ENCODE measurements at places on chromosomes 6 and 20.

GRCh38 chr20:34703424-34704176 lies 544 bp upstream of the TP53INP2 start:
- DNase-seq = peak; percentile 37

GRCh38 chr6:159085396-159085895 lies 40.7 kb upstream of the TAGAP start:
- DNase-seq = no peak

DNA sequence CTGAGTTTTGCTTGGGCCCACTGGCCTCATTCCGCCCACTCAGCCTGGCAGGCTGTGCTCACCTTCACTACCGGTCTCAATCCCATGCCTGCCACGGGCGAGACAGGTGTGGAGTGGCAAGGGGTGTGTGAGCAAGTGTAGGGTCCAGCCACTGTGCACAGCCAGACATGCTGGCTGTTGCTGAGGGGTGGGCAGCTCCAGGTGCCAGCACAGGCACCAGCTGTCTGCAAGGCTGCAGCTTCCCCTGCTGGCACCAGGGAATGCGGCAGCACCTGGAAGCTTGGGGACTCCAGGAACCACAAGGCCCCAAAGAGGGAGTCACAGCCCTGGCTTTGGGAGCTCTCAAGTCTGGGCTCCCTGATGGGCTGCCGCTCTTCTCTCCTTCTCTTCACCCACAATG lies 372.7 kb downstream of the CBLN4 start:
- no peak for DNase-seq

DNA sequence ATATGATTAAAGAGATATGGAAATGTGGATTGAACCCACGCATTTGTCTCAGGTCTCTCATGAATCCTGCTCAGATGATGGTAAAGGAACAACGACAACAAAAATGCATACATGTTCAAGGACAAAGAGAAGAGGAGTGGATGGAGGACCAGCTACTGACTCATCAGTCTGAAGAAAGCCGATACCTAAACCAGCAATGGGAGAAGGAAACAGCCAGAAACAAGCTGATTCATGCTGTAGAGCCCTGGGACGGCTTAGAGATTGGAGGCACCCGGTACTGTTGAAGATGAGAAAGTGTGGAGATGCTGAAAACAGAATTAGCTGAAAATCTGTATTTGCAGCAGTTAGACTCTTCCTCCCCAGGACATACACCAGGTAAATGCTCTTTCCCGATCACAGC lies 14.4 kb upstream of the RIPPLY2 start:
- DNase-seq = peak; percentile 15

GRCh38 chr6:137518386-137518983 lies 24.3 kb upstream of the OLIG3 start:
- no peak for DNase-seq

DNA sequence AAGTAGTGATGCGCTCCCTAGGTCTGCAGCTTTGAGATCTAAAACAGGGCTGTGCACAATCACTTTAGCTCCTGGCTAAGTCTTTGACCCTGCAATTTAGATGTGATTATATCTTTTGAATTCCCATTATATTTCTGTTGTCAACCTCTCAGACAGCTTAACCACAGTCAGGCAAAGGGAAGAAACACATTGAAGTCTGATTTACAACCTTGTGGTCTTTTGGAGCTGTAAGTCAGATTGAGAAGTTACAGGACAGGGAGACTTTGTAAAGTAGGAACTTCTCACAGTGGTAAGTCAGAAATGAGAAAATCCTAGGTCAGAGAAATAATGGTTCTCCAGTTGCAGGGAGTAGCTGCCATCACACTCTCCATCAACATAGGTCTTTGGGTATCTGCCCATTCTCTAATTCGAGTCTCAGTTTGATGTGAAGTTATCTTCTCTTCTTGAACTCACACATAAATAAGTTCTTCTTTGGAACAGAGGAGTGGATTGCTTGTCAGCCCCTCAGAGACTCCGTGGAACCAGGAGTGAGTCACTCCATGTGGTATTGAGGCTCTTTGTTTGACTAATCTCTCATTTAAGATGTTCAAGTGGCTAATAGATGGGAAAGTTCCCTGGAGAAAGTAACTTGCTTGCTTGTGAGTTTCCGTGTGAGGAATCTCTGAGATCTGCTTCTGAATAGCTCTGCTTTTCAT lies 35.0 kb upstream of the SGK1 start:
- DNase-seq = peak; percentile 93

- DNase-seq = no peak
These were observed 40.6 kb upstream of the SLC22A16 start for GRCh38 chr6:110517034-110517433.

DNA sequence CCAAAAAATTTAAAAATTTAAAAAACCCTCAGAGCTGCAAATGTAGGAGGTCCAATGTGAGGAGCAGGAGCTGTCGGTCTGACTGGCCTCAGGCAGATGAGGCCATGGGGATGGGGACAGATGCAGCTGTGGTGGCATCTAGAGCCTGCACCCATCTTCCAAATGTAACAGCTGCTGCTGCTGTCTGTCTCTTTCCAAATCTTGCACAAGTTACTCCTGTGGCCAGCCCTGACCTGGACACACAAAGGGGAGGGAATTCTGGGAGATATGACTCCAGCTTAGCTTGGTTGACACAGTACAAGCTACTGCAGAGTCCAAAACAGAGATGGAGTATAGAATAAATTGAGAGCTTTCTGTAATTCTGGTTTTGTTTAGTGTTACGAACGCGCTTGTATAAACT lies 115.2 kb downstream of the PRND start:
- no peak for DNase-seq

DNA sequence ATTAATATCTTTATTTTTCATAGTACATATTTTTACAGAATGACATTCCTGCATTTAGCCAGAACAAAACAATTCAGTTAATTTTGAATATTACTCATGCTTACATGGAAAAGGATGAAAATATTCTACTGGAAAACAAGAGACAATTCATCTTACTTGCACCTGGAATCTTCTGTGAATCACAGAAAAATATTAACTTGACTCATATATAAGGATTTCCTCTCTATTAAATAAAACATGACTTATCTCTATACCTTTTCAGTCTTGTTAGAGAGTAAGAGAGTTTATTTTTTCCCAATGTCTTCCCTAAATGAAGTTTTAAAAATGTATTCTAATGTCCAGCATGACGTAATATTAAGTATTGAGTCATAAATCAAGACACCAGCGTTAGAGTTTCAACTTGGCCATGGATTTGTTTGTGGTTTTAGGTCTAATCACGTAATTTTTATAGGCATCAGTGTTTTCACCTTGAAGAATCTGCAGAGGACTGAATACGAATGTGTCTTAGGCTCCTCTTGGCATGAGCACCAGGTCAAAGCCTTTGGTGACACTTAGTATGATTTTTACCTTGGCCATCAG lies 445.1 kb upstream of the JAG1 start:
- DNase-seq = peak; percentile 68

DNA sequence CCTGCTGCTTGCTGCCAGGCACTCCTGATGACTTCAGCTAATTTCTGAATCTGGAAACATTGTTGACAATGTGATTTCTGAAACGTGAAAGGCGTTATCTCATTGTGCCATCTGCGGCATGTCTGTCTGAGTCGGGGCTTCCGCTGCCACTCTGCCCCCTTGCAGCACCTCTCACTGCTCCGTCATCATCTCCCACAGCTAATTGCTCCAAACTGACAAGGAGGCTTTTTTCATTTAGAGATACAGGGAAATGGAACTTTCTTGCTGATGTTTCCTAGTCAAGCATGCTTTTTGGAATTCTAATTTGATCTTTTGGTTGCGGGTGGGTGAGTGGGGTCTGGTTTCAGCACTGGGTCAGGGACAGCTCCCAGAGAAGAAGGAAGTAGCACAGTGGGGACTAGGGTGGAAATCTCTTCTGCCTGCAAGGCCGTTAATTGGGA lies 233.5 kb downstream of the DHX35 start:
- no peak for DNase-seq

DNA sequence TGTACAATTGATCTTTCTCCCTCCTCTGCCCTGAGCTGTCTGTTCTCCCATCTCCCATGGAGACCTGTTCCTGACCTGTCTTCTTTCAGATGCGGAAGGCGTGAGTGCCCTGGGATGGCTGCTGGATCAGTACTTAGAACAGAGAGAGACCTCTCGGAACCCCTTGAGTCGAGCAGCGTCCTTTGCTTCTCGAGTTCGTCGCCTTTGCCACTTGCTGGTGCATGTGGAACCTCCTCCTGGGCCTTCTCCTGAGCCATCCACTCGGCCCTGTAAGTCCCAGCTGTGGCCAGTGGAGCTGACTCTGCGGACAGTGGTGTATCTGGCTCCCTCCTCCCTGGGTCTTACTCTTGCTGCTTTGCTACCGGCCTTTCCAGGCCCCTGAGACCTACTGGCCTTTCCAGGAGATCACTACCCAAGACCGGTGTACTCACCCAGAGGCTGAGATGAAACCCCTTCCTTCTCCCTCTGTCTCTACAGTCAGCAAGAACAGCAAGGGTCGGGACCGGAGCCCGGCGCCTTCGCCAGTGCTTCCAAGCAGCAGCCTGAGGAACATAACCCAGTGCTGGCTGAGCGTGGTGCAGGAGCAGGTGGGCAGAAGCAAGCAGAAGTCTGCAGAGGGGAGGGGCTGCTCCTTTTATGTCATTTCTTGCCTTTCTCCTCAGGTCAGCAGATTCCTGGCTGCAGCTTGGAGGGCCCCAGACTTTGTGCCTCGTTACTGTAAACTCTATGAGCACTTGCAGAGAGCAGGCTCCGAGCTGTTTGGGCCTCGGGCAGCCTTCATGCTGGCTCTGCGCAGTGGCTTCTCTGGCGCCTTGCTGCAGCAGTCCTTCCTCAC lies 22.5 kb downstream of the CUL9 start:
- DNase-seq = no peak

- DNase-seq = no peak
These were observed 701.4 kb upstream of the NRSN1 start for GRCh38 chr6:23424584-23424983.

DNA sequence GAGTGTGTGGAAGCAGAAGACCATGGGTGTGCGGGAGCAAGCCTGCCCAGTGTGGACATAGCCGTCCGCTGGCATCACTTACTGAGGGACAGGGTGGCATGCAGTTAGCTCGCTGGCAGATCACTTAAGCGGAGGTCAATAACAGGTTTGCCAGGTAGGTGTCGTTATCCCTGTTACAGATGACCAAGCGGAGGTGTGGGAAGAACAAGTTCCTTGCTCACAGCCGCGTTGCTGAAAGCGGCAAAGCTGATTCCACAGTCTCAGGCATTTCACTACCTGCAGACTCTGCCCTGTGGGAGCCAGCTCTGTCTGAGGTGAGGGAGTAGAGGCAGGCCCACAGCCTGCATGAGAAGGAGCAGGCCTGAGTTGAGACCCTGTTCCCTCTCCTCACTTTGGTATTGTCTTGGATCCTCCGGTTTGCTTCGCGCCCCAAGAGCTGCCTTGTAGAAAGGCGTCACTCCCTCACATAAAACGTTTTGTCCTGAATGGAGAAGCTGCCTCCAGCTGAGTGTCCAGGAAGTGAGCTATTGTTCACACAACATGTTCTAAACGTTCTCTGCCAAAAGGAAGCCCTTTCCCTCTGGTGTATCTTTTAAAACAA lies 96.9 kb downstream of the TCP11 start:
- DNase-seq = no peak

DNA sequence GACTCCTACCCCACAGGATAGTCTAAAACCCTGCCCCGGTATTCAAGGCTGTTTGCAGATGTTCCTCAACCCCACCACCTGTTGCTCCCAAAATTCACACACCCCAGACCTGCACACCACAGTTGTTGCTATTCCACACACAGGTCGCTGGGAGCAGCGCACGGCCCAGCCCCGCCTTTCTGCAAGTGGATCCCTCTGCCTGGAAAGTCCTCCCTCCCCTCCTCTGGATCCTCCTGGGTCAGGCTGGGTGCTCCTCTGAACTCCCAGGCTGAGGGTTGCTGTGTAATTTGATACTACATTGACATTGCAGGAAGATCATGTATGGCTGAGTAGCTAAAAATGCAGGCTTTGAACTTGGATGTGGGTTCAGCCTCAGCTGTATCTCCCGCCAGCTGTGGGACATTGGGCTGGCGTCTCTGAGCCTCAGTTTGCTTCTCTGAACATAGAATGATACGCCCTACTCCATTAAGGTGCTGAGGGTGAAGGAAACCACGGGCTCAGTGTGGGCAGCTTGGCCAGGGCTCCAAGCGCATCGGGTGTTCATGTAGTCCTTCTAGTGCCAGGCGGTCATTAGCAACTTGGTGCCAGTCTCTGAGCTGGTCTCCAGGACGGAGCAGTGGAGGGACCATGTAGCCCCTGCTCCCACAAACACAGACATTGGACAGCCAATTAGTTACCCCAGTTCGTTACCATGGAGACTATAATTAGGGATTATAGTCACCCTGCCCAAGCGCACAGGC lies 13.9 kb upstream of the CCN5 start:
- peak; percentile 19 for DNase-seq

DNA sequence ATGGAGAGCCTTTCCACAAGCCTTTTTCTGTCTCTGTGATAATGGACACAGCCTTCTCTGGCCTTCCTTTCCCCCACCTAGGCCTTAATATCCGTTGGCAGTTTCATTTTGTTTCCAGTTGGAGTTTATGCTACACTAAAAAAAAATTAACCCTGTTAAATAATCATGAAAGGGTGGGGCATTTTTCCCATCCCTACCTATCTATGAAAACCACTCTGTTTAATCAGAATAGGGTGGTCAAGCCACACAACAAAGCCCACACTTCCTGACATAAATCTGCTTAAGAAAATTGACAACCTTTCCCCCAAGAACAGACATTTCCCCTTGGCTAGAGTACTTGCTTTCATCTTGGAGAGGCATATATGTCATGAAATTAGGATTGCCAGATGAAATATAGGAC lies 14.2 kb downstream of the TXLNB start:
- DNase-seq = no peak

GRCh38 chr6:144646093-144647056 lies 361.2 kb downstream of the UTRN start:
- peak; percentile 34 for DNase-seq

GRCh38 chr6:43779852-43780236 lies 9.8 kb downstream of the VEGFA start:
- DNase-seq = no peak

DNA sequence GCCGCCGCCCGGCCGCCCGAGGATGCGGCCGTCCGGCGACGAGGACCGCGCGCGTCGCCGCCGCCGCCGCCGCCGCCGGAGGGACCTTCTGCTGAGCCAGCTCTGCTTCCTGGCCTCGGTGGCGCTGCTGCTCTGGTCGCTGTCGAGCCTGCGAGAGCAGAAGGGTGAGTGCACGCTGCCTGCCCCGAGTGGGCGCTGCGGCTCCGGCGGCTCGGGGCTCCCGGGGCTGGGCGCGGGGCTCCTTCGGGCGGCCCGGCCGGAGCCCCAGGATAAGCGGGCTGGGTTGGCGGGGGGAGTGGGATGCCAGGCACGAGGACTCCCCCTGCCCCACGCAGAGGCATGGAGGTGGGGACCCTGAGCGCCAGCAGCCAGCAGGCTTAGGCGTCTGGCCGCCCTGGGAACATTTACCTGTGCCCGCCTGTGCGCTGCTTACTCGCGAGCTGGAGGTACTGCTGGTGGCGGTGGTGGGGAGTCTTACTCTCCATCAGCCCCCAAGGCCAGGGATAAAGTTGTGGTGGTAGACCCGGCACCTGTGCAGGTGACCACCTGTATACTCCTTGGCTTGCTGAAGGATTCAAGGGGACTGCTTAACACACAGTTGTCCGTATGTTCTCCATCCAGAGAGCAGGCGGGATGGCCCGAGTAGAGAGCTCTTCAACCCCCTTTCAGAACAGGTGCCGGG lies 520 bp downstream of the SLC24A3 start:
- no peak for DNase-seq

All from IMR-90 (cell line).